Stimulated activated CD4-positive, alpha-beta T cell treated with anti-CD3 and anti-CD28 coated beads, Interleukin-1b, Interleukin-23, amount 100 ng/mL, for 4 hours (primary cell): ENCODE measurements at places on chromosomes 11 and 22.

GRCh38 chr11:93583490-93583889 is 40.3 kb upstream of the SMCO4 start:
- no peak for DNase-seq

DNA sequence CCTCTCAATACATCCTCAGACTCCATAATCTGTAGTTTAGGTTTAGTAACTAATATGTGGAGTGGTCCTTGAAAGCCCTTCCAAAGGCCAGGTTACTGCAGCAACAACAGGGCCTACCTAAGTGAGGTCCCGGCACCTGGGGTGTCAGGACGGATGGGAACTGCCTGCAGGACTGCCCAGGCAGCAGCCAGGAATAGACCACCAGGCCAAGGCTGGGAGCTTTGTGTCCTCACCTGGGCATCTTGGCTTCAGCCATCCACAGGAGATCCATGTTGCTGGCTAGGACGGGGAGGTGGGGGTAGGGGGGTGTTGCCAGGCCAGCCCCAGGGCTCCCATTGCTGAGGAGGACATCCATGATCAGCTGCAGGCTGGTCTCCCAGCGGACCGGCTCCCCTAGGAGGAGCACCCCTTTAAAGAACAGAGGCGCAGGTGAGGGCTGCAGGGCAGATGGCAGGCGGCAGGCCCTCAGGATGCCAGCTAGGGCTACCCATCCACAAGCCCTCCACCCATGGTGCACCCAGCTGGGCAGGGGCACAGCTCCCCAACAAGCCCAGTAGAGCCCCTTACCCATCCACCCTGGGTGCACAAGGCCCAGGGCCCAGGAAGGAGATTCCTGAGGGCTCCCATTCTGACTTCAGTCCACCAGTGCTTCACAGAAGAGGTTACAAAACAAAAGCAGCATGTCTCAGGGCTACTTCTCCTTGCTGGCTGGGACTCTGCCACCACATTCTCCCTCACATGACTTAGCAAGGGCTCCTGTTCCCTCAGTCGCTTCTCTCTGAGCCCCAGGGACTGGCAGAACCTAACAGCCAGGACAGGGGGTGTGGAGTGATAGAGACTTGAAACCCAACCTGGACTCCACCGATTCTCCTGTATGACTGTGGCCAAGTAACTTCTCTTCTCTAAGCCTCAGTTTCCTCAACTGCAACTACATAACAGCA is 18.0 kb downstream of the HDHD5 start:
- DNase-seq = no peak

GRCh38 chr11:69444381-69445130 is 36.9 kb upstream of the LINC01488 start:
- DNase-seq = no peak

- DNase-seq = no peak
Observed at GRCh38 chr22:50201191-50202129, 649 bp downstream of the SELENOO start.

DNA sequence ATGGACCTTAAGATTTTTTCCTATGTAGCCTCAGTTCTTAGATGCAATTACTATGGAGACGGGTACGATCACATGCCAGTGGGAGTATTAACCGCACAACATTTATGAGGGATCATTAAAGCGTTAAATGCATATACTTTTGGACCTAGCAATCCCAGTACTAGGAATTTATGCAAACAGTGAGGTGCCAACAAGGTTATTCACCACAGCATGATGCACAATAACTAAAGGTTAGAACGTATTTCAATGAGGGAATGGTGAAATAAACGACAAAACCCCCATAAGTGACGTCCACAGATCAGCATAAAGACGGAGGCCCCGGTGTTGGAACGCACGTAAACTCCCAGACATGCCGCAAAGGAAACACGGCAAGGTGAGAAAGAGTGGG is 539 bp downstream of the SIRT3 start:
- no peak for DNase-seq

DNA sequence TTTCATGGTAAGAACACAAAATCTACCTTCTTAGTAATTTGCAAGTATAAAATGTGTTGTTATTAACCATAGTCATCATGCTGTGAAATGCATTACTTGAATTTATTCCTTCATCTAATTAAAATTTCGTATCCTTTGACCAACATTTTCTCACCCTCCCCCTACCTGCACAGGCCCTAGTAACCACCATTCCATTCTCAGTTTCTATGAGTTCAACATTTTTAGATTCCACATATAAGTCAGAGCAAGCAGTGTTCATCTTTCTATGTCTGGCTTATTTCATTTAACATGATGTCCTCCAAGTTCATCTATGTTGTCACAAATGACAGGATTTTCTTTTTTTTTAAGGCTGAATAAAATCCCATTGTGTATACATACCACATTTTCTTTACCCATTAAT is 43.5 kb upstream of the CCDC179 start:
- DNase-seq = no peak

GRCh38 chr11:8355416-8355742 is 91.7 kb upstream of the LMO1 start:
- DNase-seq = no peak

GRCh38 chr11:41917900-41918299 is 458.4 kb upstream of the LRRC4C start:
- no peak for DNase-seq

- DNase-seq = no peak
Observed at GRCh38 chr22:19723232-19723982, at the start of gene GP1BB. TSS of gene GP1BB (plus strand) at chr22:19723539. CDS start at chr22:19723570, 31 bp downstream.

DNA sequence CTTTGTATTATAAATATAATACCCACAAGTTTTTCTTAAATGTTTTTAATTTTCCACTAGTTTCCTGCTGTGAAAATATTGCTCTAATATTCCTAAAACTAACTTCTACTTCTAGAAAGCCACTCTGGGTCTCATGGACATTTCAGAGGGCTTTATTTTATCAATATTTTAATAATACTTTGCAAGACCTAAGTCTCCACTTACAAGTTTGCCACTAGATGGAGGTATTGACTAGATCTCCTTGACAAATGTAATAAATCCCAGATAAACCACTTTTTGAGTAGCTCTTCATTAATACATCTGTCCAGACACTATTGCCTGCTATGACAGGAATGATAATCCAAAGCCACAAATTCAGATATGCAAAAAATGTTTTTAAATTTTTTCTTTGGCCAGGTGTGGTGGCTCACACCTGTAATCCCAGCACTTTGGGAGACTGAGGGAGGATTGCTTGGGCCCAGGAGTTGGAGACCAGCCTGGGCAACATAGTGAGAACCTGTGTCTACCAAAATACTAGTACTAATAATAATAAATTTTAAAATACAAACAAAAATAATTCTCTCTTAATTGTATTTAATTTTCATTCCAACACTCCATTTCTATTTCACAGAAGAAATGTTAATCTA is 3.5 kb upstream of the ACAT1 start:
- no peak for DNase-seq
